HS-27A (cell line): ENCODE measurements at places on chromosomes 11 and 22.

- no peak for DNase-seq
These were observed 137.0 kb downstream of the SLC1A2 start for GRCh38 chr11:35282221-35282882.

GRCh38 chr11:42315267-42315666, 855.8 kb upstream of the LRRC4C start:
- DNase-seq = no peak

DNA sequence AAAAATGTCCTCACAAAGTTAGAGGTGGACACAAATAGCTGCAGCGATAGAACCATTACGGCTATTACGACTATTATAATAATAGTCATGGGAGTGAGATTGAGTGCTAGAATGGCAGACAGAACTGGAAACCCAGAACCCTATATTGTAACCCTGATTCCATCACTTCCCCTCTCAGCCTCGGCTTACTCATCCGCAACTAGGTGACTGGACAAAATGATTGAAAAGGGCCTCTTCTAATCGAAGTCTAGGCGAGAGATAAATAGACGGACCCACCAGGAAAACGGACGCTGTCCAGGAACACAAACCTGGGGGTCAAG, 629 bp downstream of the PSMA1 start:
- no peak for DNase-seq

- no peak for DNase-seq
These were observed 665.4 kb downstream of the METTL15 start for GRCh38 chr11:28773606-28774005.

DNA sequence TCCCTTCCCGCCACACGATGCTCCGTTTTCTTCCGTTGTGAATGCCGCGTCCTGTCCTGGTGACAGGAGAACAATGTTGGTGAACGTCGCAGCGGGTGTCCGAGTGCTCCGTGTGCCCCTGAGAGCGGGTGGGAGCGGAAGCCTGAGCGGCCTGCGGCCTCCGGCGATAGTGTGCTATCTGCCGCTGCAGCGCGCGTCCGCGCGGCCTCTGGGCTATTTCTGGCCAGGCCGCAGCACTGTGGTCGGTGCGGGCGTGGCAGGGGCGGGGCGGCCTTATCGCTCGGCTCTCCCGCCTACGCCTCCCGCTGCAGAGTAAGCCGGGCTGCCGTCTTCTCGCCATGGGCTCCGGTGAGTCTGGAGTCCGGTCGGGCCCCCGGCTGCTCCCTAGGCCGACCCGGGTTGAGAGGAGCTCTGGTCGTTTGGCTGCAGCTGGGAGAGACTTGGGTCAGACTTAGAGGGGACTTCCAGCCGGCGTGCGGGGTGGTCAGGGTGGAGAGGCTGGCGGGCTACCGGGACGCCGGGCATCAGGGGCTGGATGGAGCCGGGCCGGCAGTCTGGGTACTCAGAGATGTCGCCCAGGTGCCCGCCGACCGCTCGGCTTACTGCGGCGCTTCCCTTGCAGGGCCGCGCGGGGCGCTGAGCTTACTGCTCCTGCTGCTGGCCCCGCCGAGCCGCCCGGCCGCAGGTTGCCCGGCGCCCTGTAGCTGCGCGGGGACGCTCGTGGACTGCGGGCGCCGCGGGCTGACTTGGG, at the start of gene GP1BB:
GP1BB (plus strand) TSS at position 308 of the 751 bp plus-strand sequence; CDS start at position 339, 31 bp downstream.
- DNase-seq = no peak

DNA sequence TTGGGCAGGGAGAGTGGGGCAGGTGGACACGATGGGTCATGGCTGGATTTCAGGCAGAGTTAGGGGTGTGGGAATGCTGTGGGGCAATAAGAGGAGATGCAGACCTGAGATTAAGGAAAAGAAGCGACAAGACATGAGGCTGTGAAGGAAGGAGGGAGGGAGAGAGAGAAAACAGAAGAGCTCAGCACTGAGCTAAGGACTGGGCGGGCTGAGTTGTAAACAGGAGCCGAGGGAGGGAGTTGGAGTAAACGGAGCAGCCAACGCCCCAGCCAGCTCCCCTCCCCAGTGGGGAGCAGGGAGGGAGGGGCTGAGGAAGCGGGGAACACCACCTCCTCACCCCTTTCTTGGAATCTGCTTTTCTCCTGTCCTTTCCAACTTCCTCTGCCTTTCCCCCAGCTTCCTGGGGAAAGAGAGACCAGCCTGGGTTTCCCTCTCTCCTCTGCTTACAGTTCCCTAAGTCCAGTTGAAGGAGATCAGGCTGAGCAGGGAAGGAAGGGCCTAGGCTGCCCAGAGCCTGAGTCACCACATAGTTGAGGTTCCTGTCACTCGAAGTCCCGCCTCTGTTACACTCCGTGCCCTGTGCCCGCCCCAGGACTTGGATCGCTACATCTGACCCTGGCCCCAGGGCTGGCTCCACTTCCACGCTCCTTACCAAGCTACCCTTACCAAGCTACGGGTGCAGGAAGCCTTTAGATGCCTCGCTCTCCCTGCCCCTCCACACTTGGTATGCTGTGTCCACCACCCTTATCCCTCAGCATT, 6.7 kb upstream of the AHNAK start:
- DNase-seq = peak; percentile 99

DNA sequence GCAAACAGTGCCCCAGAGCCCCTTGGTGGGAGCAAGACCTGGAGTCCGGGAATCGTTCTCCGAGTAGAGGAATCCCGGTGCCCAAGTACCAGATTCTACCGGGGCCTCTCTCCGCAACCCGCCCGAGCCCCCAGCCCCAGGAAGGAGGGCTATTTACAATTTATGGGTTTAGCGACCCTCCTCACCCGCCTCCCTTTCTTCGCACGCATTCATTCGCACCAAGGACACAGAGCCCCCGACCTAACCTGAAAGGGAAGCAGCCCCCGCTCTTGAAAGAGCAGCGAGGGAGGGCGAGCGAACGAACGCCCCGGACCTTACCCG, 628 bp downstream of the LRP4 start:
- no peak for DNase-seq

- DNase-seq = no peak
These were observed 225.3 kb upstream of the B3GAT1 start for GRCh38 chr11:134637091-134638015.

DNA sequence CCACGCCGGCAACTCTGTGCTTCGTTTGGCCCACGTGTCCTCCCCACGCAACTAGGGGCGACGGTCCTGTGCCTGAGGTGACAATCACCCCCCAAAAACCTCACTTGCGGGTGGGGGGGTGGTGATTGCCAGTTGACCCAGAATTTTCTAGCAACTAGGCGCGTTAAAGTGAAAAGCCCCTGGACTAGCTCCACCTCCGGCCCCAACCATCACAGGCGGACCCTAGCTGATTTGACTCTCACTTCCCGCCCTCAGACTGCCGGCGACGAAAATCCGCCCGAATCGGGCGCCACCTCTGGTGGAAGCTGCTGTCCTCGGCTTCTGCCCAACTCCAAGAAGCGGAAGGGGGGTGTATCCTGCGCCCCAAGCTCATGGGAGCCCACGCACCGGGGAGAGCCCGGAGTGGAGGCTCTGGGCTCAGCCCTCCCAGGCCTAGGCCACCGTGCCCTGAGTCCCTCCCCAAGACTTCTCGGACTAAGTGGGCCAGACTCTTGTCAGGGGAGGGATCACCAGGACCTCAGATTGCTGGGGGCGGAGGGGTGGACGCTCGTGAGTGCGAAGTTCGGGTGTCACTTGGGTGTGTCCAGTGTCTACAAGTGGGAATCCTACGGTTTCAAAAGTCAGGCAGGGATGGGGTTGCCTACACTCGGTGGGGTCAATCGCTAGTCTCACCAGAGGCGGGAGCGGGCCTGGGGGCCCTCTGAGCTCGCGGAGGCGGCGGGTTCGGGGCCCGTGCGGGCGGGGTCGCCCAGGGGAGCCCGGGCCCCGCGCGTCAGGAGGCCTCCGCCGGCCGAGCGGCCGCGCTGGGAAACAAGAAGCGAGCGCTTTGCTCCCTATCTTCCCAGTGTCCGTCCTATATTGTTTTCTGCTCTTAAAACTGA, 12.3 kb downstream of the PAX6 start:
- DNase-seq = no peak

DNA sequence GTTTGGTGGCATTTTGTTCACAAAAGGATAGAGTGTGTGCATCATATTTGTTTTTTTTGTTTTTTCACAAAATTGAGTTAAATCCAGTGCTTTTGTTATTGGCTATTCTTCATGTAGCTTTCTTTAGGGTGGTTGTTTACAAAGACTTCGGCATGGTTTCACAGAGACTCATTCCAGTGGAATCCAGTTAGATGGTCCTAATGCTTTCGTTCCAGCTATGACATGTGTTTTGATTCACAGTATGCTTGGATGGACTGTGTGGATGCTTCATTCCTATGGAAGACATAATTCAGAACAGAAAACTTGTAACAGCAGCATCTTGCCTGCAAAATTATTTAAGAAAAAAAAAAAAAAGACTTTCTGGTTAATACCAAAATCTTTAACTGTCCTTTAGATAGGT, 97.9 kb downstream of the PDHX start:
- DNase-seq = no peak

- no peak for DNase-seq
These were observed 1491.9 kb downstream of the FAM181B start for GRCh38 chr11:81241672-81242275.

GRCh38 chr11:70869054-70869453, 383.3 kb downstream of the SHANK2 start:
- DNase-seq = no peak

DNA sequence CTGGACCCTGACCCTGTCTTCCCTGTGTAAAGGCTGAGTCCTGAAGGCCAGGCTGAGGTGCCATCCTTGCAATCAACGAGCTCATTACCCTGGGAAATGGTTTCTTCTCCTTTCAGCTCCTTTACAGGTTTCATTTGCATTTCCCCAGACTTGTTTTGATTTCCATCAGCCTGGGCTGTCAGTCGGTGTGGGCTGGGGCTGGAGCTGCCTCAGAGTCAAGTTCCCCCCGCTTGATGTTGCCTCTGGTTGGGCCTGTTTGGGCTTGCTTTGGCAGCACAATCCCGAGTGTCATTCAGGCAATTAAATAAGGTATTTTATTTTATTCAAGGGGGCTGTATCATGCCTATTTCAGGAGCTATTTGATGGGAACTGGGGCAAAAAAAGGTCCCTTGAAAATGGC, 424.9 kb downstream of the INSC start:
- DNase-seq = no peak

DNA sequence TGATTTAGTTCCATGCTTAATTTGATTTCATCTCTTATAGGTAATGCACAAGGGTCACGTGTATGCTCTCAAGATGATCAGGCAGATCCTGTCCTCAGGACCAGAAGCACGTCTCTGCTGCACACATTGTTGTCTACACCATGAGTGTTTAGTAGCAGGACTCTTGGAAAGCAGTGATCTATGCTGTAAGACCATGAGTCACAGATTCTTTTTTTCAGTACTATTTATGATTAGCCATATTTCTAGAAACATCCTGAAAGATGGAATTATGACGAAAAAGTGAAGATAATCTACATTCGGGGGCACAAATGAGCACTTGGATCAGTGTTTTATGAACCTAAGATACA, 29.6 kb downstream of the ZBED4 start:
- DNase-seq = no peak

DNA sequence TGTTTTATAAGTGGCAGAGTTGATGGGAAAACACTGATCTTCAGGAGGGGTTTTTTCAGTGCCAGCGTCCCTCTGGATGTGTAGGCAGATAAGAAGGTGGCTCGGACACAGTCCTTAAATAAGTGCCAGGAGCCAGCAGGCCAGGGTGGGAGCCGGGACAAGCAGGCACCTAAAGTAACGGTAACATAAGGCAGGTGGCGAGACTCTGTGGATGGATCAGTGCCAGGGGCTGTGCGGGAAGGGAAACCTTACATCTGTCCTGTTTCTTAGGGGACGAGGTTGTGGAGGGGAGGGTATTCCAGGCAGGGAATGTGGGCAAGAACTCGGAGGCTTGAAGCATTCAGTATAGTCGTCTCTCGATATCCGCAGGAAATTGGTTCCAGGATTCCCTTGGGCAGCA, 15.9 kb downstream of the BCR start:
- DNase-seq = no peak

DNA sequence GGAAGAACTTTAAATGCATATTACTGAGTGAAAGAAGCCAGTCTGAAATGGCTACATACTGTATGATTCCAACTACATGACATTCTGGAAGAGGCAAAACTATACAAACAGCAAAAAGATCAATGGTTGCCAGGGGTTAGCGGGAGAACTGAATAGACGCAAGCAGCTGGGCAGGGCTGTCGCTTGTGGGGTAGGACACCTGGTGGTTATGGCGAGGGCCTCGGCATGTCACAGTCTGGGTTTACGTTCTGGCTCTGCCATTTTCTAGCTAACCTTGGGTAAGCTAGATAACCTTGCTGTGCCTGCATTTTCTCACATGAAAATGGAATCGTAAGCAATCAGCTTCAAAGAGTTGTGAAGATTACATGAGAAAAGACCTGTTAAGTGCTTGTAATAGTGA, 55.2 kb upstream of the SYT13 start:
- DNase-seq = no peak
